ENCODE measurements at places on chromosomes 4 and X.
A peak's percentile ranks its signal among the peaks of the same experiment; 100 is the strongest.

GRCh38 chrX:68183612-68184214 lies 249.6 kb downstream of the OPHN1 start:
- DNase-seq, result no peak

- DNase-seq, result no peak
These were observed 84.6 kb downstream of the FBXO8 start for GRCh38 chr4:174198828-174199227.

DNA sequence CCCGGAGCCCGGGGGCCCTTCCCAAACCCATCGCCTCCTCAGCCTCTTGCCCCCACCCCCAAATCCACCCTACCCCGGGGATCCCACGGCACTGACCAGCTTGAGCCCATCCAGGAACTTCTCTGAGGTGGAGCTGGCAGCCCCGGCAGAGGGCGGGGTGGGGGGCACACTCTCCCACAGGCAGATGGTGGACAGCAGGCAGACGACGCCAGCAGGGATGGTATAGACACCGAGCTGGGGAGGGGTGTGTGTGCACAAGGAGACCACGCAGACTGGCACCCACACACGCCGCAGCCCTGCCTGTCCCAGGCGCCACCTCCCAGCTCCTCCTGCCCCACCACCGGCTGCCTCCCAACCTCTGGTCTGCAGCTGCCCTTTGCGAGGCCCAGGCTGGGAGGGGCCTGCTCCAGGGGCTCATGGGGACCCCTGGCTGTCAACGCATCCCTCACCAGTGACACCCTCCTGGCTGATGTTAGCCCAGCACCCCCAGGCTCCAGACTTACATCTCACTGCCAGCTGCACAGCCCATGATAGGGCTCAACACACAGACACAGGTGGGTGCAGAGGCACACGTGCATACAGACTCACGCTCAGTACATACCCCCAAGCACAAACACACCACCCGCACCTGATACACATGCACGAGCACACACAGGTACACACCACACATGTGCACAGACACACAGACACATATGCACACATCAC lies 4.2 kb downstream of the SLC49A3 start:
- no peak for DNase-seq

GRCh38 chrX:24553011-24553410 lies 87.9 kb downstream of the PDK3 start:
- no peak for DNase-seq

GRCh38 chr4:156298230-156298629 lies 344.6 kb upstream of the CTSO start:
- no peak for DNase-seq

DNA sequence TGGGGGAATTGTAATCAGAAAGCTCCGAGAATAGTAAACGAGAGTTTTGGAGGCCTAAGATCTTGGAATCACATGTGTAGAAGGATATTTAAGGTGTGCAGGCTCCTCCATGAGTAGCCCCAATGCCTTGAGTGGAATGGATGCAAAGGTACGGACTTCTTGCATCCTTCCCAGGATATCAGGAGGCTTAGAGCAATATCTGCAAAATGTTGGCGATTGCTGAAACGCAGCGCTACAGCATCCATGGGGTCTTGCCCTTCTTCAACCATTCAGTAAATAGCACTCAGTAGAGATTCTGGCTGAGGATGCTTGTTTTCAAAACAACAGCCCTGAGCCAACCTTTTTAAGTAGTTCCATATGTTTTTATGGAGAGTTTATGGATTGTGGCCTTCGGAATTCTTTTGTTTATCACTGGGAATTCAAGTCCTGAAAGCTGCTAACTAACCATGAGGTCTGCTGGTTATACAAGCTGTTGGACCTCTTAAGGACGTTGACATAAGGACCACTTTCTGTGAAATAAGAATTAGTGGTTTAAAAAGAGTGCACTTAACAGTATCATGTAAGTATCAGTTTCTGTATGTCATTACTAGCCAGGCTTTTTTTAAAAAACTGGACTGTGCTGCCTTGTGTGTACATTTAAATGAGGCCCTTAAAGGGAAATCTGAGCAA lies 228.8 kb upstream of the PGRMC2 start:
- no peak for DNase-seq

DNA sequence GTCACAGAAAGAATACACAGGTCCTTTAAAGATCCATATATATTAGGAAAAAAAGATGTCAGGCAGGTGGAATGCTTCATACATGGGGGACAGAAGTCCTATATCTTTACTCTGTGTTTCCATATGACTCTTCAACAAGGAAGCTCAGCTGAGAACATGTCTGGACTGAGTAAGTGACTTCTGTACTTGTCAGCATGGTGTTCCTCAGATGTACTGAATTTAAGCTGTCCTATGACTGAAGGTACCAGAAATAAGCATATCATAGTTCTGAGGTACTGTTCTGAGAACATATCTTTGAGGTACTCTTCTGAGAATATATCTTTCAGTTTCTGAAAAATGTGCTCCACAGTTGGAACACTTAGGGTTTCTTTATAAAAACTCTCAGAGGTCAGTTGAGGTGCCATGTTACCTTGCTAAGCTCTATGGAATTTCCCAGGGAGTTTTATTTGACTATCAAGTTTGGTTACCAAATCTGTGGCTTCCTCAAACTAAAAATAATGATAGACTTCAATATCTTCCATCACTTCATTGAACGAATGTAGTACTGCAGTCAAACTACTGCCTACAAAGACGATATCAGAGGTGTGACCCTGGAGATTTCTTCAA lies 597.2 kb upstream of the GNPDA2 start:
- no peak for DNase-seq

DNA sequence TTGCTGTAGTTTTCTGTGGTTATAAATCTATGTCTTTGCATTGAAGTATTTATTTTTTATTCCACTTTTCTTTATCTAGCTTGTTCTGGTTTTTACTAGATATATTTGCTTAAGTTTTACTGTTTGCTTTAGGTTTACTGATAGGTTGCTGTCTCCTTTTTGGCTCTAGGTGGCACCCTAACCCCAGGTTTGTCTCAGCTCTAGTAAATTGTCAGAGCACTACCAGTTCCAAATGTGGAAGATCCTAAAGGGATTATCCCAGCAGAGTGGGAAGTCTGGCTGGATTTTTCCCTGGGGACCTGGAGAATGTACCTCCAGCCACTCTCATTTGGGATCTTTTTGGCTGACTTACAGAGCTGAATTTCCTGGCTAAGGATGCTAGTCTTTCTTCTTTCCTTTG lies 106.1 kb downstream of the PBDC1 start:
- peak; percentile 18 for DNase-seq

GRCh38 chr4:3790006-3790561 lies 23.9 kb downstream of the ADRA2C start:
- DNase-seq, result no peak

DNA sequence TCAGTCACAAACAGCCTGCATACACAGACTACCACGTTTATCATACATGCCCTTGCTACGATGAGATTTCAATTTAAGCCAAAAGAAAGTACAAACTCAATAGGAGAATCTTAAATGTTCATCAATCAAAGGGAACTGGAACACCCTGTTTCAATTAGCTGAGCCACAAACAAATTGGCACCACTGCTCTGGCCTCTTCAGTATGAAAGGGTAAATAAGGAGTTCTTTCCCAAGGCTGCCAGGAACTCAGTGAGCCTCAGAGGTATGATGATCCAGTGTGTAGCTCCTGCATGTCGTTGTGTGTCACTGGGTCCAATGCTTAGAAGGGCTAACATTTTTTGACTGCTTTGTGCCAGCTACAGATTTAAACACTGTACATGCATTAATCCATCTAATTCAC lies 5.4 kb downstream of the RNF150 start:
- DNase-seq, result no peak

DNA sequence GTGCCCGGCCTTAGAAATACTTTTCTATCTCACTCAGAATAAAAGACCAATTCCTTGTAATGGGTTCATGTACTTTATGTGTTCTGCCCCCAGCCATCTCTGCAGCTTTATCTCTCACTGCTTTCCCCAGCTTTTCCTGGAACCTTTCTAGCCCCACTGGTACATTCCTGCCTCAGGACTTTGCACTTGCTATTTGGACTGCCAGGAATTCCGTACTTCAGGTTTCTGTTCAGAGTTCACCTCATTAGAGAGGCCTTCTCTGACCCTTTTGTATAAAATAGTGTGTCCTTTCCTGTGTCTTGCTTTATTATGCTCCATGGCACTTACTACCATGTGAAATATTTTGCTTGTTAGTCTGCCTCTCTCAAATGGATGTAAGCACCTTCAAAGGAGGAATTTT lies 112.5 kb downstream of the PDLIM5 start:
- no peak for DNase-seq

- DNase-seq, result no peak
These were observed 69.2 kb downstream of the UCHL1 start for GRCh38 chr4:41325901-41326300.

DNA sequence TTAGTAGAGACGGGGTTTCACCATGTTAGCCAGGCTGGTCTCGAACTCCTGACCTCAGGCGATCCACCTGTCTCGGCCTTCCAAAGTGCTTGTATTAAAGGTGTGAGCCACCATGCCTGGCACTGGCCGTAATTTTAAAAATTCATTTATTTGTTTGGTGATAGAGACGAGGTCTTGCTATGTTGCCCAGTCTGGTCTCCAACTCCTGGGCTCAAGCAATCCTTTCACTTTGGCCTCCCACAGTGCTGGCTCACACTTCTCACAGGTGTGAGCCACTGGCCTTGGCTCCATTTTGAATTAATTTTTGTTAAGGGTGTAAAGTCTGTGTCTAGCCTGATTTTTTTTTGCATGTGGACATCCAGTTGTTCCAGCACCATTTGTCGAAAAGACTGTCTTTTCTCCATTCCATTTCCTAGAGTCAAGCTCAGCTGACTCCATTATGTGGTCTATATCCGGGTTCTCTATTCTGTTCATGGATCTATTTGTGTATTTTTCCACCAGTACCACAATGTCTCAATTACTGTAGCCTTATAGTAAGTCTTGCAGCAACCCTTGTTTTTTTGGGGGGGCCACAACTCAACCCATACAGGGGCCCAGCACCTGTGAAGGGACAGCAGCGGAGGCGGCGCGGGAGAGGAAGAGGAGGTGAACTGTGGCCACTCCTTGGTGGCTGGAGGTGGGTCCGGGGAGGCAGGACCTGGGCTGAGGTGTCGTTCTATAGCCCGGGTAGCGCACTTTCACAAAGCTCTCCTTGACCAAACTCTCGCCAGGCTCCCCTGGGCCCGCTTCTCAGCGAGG lies 1.5 kb upstream of the NSD2 start:
- no peak for DNase-seq

GRCh38 chrX:66680451-66680850 lies 41.6 kb upstream of the EDA2R start:
- DNase-seq, result no peak

GRCh38 chr4:68909385-68909784 lies 42.2 kb downstream of the UGT2A3 start:
- no peak for DNase-seq

GRCh38 chr4:182695842-182696241 lies 221.3 kb downstream of the DCTD start:
- DNase-seq, result no peak

GRCh38 chr4:4437798-4438470 lies 51.0 kb downstream of the NSG1 start:
- DNase-seq, result no peak

All from activated T-cell treated with anti-CD3 and anti-CD28 coated beads for 4 hours (primary cell).